ENCODE measurements at places on chromosomes 5 and 9.

- DNase-seq, result no peak
These were observed 3.9 kb downstream of the MEGF9 start for GRCh38 chr9:120710110-120710981.

DNA sequence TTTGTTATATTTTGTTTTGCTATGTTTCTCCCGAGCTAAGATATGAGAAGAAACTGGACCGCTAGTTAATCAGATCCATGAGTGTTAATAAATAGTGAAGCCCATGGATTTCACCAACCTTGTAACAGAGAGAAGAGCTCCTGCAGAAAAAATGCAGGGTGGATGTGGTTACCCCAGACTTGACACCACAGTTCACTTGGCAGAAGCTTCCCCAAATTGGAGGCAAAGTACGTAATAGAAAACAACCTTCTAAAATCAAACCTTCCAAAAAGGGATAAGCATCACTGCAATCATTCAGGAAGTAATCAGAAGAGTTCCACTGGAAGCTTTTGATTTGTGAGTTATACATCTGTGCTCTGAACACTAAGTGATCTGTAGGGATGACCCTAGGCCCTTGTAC is 267.5 kb downstream of the ACTL7B start:
- no peak for DNase-seq

DNA sequence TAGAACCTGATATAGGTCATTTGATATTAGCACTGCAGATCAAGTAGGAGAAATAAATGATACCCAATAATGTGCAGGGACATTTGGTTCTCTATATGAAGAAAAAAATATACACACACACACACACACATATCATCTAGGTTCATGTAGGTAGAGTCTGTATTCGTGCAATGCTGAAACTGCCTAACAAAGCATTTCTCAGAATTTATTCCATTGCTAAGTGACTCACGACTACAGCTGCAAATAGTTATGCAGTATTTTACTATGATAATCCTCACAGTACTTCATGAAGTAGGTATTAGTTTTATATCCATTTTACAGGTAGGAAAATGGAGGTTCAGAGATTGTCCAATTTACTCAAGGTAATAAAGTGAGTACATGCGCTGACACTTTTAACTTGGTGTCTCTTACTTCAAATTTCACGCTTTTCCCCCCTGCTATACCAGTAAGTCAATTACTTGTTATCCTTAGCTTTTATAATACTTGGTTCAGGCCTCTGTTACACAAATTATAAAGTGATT is 2.4 kb downstream of the GIN1 start:
- DNase-seq, result no peak

DNA sequence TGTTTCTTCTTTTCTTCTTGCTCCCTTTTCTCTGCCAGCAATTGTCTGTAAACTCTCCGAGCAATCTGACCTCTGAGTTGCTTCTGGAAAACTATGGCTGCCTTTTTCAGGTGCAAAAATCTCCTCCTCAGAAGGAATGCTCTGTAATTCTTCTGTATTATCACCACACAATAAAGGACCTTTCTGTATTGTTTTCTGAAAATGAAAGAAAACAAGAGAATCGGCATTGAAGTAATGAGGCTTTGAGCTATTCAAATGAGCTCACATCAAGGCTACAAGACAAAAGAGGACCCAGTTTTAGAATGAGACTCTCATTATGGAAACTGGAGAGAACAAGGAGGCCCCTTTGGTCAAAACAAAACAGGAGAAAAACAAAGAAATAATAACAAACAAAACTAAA is 86.2 kb upstream of the RETREG1 start:
- DNase-seq, result no peak

- DNase-seq, result no peak
These were observed 112.5 kb downstream of the PRR16 start for GRCh38 chr5:120576588-120576987.

- DNase-seq, result peak; percentile 10
These were observed 50.1 kb upstream of the POU5F2 start for GRCh38 chr5:93791518-93791972.

- no peak for DNase-seq
These were observed 182.7 kb downstream of the NR3C1 start for GRCh38 chr5:143220748-143221251.

- no peak for DNase-seq
These were observed 258.6 kb downstream of the CRB2 start for GRCh38 chr9:123614306-123615263.

- no peak for DNase-seq
These were observed 157.9 kb upstream of the FBN2 start for GRCh38 chr5:128695791-128696530.

DNA sequence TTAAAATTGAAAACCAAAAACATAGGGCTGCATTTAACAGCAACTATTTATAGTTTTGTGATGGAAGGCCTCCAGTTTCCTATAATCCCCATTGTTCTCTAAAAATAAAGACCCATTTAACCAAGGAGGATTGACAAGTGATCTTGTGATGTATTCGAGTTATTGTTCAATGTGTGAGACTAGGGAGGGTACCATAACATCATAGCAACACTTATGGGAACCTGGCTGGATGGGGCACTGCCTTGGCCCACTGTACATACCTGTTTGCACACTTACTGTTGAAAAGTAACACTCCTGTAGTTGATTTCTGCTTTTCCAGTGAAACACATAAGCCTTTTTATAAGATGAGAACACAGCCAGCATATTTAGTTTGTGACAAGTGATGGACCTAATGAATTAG is 32.3 kb downstream of the MACIR start:
- DNase-seq, result no peak

GRCh38 chr9:127612939-127613582 is 984 bp downstream of the STXBP1 start:
- peak; percentile 72 for DNase-seq

- DNase-seq, result no peak
These were observed 41.5 kb downstream of the UBE2R2 start for GRCh38 chr9:33858423-33858822.

- no peak for DNase-seq
These were observed 4.2 kb upstream of the PRSS3 start for GRCh38 chr9:33791117-33791516.

DNA sequence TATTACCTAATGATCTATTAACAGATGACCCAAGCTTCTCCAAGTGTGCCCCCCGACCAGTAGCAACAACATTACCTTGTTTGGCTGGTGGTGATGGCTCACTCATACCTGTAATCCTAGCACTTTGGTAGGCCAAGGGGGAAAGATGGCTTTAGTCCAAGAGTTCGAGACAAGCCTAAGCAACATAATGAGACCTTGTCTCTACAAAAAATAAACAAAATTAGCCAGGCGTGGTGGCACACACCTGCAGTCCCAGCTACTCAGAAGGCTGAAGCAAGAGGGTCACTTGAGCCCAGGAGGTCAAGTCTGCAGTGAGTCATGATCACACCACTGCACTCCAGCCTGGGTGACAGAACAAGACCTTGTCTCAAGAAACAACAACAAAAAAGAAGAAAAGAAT is 62.9 kb downstream of the GCNT1 start:
- no peak for DNase-seq

- no peak for DNase-seq
These were observed 552.0 kb upstream of the KLF4 start for GRCh38 chr9:108041551-108041950.

DNA sequence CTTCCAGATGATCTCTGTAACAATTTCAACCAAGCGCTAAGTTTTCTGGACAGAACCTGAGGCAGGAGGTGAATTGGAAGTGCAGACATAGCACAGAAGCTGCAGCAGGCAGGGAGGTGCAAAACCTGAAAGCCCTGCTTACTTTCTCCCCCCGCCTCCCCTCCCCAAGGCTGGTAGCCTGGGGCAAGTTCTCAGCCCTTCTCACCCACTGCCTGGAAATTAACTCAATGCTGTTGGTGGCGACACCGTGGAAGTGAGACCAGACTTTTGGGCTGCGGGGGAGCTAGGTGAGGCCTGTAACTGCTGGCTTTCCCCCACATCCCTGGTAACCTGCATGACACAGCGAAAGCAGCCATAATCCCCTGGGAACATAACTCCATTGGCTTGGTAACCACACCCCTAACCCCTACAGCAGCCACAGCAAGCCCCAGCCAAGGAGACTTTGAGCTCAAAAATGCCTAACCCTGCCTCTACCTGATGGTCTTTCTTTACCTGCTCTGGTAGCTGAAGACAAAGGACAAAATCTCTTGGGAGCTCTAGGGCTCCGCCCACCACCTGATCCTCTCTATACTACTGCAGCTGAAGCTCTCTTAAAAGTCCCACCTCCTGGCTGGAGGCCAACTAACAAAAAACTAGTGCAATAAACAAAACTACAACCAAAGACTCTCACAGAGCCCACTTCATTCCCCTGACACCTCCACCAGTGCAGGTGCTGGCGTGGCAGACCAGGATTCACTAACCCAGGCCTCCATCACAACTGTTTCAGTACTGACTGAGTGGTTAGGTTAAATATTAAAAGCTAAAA is 11.9 kb upstream of the OR13C8 start:
- no peak for DNase-seq

DNA sequence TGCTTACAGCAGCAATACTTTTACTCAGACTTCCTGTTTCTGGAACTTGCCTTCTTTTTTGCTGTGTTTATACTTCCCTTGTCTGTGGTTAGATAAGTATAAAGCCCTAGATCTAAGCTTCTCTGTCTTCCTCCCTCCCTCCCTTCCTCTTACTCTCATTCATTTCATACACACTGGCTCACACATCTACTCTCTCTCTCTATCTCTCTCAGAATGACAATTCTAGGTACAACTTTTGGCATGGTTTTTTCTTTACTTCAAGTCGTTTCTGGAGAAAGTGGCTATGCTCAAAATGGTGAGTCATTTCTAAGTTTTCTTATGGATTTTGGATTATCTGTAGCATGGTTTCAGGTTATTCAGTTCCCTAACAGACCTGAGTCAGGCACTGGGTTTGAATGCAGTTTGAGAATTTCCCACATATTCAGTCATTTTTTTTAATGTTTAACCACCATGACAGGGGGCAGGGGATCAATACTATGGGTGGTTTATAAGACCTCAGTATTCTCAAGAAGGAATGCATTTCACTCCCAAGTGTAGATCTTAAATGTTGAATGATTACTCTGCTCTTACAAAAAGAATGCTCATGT is at the start of gene IL7R:
IL7R (plus strand) TSS at position 127 of the 587 bp plus-strand sequence; CDS start at position 214, 87 bp downstream.
- no peak for DNase-seq

DNA sequence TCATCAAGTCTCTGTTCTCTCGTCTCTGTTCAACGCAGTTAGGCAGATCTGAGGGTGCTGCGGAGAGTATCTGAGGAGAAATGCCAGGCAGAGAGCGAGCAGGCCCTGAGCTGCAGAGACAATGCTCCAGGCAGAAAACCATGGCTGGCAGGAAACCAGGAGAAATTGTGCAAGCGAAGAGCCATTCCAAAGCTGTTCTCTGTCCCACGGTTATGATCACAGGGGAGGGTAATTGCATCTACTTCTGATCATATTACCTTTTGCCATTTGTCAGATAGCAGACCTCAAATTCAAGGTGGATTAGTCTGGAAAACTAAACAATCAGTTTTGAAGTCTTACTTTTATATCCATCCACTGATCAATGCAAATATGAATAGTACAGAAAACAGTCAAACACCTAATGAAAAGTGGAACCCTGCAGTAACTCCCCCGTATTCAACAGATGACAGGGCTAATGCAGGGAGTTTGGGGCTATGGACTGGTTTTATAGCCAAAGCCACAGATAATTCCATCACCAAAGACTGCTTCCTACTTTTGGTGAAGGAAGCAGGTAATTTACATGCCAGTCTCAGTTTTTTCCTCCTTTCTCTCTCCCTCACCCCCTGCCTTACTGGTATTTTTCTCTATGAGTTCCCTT is 228.0 kb downstream of the DCP2 start:
- DNase-seq, result no peak

GRCh38 chr9:137781906-137782585 is 95.5 kb upstream of the CACNA1B start:
- no peak for DNase-seq

DNA sequence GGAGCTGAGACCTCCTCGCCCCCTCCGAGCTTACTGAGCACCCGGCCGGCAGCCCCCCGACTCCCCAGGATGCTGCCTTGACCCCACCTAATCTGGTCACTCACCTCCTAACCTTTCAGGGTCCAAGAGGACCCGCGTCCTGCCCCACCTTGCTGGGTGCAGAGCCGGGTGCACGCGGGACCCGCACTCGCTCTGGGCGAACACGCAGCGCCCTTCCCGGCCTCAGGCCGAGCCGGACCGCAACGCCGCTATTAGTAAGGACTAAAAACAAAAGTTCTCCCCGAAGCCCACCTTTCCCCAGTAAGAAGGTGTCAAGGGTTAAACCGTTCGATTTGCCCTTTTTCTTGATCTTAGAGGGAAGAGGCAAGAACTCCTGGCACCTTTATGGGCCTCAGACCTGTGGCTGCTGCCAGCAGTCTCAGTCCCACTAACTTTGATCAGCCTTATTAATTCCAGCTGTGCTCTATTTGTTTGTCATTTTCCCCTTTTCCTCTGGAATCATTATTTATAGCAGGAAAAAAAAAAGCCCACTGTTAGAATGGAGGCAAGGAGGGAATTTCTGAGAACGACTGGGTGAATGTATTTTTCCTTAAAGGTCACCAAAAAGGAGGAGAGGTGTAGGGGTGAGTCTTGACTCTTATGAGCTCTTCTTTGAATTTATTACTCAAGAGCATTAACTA is 10.5 kb downstream of the IRX2 start:
- DNase-seq, result no peak

DNA sequence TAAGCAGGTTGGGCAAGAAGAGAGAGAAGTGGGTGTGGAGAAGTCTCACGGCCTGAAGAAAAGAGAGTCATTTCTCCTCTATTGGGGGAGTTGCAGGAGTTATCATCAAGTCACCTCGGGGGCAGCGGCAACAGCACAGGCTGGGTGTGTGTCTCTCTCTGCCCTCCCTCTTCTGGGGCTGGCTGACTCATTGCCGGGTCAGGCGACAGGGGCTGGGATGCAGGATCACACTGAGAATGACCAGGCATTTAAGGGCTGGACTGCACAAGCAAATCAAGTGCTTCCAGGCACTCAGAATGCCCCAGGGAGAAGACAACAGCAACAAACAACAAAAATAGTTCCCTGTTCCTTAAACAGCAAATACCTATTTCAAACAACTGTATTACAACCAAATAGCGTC is 6.3 kb upstream of the EQTN start:
- no peak for DNase-seq

- no peak for DNase-seq
These were observed 1259.0 kb upstream of the NUDT12 start for GRCh38 chr5:104821606-104822005.

DNA sequence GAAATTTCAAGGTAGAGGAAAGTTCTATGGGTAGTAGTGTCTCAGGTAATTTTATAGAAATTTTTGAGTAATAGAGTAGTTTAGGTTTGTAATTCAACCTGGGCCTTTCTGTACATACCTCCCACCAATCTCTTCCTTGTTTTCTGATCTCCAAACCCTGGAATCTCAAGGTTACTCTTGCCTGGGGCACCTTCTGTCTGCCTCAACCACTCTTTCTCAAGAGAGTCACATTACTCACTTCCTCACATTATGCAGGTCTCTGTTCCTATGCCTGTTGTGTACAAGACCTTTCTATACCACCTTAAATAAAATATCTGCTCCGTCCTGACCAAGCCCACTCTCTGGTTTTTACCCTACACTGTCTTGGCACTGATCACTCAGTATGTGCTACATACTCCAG is 412.6 kb upstream of the CTNND2 start:
- no peak for DNase-seq

DNA sequence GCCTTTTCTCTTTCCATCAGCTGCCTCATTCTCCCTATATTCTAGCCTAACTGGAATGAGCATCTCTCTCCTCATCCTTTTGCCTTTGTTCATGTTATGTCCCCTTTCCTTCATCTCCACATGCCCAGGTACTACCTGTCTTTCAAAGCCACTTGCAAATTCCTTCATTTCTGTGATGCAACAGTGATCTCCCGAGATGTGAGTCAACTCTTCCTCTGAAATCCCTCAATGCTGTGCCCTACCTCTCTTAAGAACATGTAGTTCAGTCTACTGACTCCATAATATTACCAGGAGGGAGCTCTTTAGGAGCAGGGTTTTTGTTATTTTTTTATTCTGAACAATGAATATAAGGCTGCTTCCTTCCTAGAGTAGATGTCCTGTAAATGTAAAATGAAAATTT is 91.6 kb downstream of the ZNF462 start:
- no peak for DNase-seq
